Fibroblast of upper back skin (primary cell): ENCODE measurements at places on chromosomes 5 and 9.

DNA sequence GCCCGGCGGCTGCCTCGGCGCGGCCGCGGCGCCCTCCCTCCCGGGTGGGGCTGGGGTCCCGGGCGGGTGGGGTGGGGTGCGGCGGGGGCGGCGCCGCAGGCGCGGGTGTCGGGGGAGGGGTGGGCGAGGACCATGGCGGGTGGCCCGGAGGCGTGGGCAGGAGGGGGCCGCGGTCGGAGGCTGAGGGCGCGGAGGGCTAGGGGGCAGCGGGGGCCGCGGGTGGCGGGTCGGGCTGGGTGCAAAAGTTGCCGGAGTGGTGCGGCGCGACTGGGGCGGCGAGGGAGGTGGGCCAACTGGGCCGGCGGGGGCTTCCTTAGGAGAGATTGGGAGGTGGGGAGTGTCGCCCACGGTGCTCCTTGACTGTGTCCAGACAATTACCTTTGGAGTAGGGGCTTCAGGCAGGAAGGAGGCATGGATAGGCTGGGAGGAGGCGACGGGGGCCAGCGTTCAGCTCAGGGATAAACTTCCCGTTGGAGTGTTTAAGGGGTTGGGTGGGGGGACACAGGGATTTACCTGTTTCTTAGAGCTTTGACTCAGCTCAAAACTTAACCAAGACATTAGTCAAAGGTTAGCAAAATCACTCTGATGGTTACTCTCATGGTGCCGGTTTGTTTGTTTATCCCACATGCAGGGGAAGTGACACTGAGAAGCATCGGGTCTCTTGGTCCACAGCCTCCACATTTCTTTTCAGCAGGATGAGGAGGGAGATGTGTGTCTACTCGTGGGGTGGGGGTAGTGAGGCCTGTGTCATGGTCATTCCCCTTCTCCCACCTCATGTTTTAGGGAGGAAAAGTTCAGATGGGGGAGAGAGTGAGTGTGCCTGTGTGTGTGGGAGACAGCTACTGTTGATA is 859 bp downstream of the CSNK1G3 start:
- DNase-seq: no peak

DNA sequence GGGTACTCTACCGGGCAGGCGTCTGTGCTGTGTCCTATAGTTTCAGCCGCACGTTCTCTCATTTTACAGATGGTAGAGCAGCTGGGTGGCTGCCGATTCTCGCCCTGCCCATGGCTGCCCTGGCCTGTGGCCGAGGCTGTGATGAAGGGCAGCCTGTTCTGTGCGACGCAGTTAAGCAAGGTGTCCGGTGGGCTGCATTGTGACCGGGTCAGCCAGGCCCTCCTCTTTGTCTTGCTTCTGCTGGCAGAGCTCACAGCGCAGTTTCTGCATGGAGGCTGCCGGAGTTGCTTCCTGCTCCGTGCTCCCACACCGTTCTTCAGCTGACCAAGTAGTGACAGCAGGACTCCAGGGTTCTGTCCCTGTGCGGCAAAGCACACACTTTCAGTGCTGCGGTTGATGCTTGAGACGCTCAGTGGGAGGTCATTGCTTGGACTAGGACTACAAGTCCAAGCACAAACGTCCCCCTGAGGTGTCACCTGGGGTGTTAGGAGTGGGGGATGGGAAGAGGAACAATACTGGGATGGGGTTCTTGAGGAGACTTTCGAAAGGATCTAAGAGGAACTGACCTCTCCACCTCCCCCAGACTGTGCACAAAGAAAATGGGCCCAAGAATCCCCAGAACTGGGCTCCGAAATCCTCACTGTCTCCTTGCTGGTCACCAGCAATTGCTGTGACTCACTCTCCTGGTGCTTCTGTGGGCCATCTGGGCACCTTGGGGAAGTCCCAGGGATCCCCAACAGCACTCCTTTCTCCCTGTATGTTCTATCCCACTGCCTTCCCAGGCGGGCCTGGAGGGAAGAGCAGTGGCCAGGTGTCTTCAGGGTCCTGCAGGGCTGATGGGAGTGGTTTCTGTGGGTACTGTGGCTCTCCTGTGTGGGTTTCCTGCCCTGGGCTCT is 58.2 kb downstream of the GADD45G start:
- no peak for DNase-seq

DNA sequence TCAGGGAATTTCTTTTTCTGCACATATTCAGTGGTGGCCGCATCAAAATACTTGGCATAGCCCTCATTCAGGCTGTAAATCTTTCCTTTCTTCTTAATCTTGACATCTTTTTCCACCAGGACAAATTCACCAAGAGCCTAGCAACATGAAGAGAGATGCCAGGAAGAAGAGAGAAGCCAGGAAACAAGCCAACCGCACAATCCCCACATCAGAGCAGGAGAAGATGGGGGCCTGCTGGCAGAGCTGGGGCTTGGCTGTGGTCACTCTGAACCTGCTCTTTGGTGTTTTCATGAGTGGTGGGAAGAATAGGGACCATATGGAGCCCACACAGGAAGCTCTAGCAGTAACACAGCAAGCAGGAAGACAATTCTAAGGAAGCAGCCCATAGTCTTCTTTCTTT is 12.4 kb downstream of the PCAT7 start:
- no peak for DNase-seq

GRCh38 chr5:32589942-32590869 is 4.8 kb downstream of the SUB1 start:
- peak; percentile 66 for DNase-seq

- no peak for DNase-seq
These were observed 80.3 kb downstream of the SLCO6A1 start for GRCh38 chr5:102418531-102418930.

DNA sequence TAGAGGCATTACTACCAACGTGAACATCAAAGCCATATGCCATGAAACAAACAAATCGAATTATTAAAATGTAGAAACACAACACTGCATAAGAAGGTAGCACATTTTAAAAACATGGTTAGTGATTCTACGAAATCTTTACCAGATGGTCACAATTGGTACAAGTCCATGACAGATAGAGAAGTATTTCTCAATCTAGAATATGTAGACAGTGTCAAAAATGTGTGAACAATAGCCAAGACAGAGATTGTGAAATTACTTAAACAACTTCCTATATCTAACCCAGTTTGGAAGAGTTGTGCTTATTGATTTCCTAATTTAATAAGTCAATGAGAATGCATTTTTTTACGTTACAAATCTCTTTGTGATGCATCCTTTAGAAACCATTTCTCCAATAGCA is 1121.6 kb downstream of the MAT2B start:
- peak; percentile 1 for DNase-seq

- no peak for DNase-seq
These were observed 449.2 kb downstream of the IRX1 start for GRCh38 chr5:4044881-4045280.

- no peak for DNase-seq
These were observed 116.9 kb downstream of the DENND1A start for GRCh38 chr9:123812984-123813383.

- DNase-seq: peak; percentile 28
These were observed 73.6 kb upstream of the ADAMTS16 start for GRCh38 chr5:5066276-5067186.

GRCh38 chr5:119706049-119706448 is 76.7 kb downstream of the FAM170A start:
- no peak for DNase-seq

DNA sequence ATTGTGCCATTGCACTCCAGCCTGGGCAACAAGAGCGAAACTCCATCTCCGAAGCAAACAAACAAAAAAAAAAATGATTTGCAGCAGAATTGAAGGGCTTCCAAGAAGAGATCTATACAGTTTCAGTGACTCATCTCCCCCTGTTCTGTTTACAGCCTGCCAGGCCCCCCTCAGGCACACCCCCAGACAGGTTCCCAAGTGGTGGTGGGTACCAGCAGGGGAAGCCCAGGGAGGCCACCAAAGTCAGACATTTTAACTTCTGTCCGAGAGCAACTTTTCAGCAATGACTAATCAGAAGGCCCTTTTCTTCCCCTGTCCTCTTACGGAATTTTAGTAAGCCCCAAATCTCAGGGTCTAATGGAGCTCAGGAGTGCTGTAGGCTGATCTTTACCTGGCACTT is 98.7 kb downstream of the PAX5 start:
- no peak for DNase-seq

DNA sequence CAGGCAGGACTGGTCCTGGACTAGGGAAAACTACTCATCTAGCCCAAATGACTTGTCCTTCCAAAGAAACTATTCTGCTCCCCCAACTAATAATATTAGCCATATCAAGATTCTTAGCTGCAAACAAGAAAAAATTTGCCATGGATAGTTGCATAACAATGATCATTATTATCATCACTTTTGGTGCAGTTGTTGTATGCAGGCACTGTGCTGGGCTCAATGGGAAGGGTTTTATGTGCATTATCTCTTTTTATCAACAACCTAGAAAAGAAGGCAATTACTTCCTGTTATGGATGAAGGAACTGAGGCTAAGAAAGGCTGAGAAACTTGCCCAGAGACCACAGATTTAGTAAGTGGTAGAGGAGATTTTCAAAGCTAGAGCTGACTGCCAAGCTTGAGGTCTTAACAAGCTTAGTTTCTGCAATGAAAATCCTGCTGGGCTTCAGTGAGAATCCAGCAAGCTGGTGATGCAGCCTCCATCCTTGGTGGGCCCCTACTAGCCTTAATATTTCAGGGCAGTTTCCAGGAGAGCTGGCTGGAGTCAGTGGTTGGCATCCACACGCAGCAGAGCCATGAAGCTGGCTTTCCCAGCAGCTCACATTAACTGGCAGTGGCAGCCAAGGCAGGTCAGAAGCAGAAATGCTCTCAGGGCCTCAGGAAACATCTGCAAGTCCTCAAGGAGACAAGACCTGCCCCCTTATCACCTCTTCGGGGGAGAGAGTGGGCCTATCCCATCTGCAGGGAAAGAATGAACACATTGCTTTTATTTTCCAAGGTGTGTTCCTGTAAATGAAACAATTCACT is 20.5 kb upstream of the MEGF9 start:
- DNase-seq: no peak

DNA sequence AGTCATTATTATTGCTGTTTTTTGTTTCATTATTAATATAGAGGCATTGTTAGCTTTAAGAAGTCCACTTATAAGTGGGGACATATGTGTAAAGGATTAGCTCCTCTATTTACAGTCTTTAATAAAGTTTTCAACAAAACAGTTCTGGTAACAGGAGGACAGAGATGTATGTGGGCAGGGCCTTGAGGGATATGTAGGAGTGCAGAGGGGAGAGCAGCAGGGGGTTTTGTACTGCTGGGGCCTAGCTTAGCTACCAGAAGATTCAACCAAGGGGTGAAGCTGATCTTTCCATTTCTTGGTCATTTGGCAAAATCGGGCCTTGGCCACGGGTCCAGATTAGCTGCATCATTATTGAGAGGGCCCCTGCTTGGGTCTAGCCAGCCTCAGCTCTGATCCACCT is 89.9 kb downstream of the PPARGC1B start:
- no peak for DNase-seq

GRCh38 chr5:45750574-45750973 is 54.4 kb upstream of the HCN1 start:
- no peak for DNase-seq

DNA sequence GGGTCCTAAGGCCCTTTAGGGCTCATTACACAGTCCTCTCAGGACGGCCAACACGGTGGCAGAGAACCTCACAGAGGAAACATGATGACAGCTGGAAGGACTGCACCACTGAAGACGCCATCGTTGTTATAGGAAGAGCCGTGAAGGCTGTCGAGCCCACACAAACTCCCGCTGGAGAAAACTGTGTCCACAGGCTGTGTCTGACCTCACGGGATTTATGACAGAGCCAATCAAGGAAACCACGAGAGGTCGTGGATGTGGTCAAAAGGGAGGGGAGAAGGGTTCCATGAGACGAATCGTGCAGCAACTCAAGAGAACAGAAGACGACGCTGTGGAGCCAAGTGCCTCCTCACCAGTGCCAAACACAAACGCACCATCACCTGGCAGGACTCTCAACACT is 12.2 kb downstream of the QSOX2 start:
- no peak for DNase-seq

- no peak for DNase-seq
These were observed 130.2 kb downstream of the TLE1 start for GRCh38 chr9:81559197-81559596.

GRCh38 chr9:125820100-125820804 is 73.1 kb downstream of the PBX3 start:
- DNase-seq: no peak

- peak; percentile 76 for DNase-seq
These were observed 159.7 kb downstream of the MUSK start for GRCh38 chr9:110828264-110828663.

GRCh38 chr5:160956051-160956450 is 104.0 kb upstream of the ATP10B start:
- no peak for DNase-seq

DNA sequence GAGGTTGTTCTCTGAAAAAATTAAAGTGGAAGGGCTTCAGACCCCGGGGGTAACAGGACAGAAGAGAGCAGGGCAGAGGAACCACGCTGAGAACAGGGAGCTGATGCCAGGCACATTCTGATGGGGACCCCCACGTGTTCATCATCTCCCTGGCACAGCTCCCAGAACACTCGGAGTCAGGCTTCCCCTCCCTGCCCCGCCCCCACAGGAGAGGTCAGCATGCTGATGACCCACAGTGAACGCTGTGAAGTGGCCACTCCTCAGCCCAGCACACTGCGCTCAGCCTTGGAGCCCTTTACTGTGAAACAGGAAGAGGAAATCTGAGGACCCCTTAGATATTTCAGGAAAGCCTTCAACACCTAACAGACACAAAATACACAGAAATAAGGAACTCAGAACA is 16.4 kb downstream of the RETREG1 start:
- DNase-seq: no peak

DNA sequence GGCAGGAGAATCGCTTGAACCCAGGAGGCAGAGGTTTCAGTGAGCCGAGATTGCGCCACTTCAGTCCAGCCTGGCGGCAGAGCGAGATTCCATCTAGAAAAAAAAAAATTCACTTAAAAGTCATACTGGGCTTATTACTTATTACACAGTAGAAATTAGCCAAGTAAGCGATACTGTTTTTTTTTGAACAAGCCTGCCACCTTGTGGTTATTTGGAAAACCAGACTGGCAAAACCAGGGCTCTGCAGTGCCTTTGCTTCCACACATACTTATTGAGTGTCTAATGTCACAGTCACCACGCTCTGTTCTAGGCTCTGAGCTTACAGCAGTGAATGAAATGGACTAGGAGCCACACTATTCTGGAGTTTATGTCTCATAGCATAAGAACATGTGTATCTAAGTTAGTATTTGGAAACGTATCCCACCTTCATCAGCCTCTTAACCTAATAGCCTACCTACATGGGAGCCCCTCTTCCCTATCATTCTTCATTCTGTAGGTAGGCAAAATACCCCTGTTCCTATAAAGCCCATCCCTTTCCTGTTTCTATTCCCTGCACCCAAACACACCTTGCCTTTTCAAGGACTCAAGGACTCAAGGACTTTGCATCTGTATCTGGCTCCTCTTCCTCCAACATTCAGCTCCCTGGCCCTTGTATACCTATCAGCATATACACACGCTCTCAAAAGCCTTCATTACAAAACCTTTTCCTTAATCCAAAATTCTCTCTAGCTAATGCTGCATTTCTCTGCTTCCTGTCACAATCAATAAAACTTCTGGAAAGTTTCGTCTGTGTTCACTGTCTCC is 13.9 kb upstream of the BASP1 start:
- DNase-seq: peak; percentile 81

- no peak for DNase-seq
These were observed 778 bp upstream of the PPP6C start for GRCh38 chr9:125190361-125190801.
